Activated T-cell treated with anti-CD3 and anti-CD28 coated beads, Interleukin-2, amount 50 U/mL, for 72 hours (primary cell): ENCODE measurements at places on chromosomes 12 and 14. TPM values are rescaled to one million over a fixed set of nuclear protein-coding genes. Genes with fewer than 3 reads are reported as not detected.

- H3K27me3 ChIP-seq = peaks cover 7% of the 10 kb centered on the region
- H3K4me3 ChIP-seq = no peak overlapping the region
- no peak overlapping the region for H3K27ac ChIP-seq
- DNase-seq = no peak
Observed at GRCh38 chr12:184811-185575, 29.0 kb downstream of the SLC6A12 start.

DNA sequence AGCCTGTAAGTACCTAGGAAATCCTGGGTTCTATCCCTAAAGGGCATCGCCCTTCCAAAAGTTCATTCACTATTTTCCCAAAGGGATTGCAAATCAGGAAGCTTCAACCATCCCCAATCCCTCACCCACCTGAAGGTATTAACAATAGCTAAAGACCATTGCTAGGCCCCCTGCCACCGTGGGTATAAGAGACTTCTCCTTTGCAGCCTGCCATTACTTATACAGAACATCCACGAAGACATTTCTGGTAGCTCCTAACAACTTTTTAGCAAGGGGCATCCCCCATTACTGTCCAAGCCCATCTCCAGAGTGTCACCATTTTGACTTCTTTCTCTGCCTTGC lies 384 bp upstream of the SMUG1 start:
- no peaks in the 10 kb centered on the region for H3K36me3 ChIP-seq
- H3K4me3 ChIP-seq = peak overlapping the region; percentile 83
- DNase-seq = no peak
- H3K4me1 ChIP-seq = peaks cover 14% of the 10 kb centered on the region
- H3K27me3 ChIP-seq = peaks cover 28% of the 10 kb centered on the region
- peak overlapping the region; percentile 31 for H3K27ac ChIP-seq

DNA sequence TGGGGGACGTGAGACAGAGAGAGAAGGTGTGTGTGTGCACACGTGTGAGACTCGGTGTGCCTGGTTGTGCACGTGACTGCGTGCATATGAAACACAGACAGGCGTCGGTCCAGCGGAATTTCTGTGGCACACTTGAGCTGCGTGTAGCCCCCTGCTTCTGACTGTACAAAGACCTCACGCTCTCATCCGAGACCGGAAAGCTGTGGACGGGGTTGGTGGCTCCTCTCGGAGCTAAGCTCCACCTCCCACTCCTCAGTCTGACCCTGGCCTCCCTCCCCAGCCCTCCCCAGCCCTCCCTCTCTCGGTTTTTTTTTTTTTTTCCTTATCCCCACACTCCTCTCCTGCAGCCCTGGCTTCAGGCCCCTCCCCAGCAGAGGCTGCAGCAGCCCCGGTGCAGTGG lies 8.3 kb upstream of the C14orf180 start:
- no peaks in the 10 kb centered on the region for H3K27me3 ChIP-seq
- H3K4me1 ChIP-seq = no peaks in the 10 kb centered on the region

The MMP14 gene
- 6.8 TPM for total RNA-seq

The AICDA gene
- total RNA-seq = not detected

- H3K36me3 ChIP-seq = no peaks in the 10 kb centered on the region
- no peaks in the 10 kb centered on the region for H3K27me3 ChIP-seq
- H3K4me3 ChIP-seq = no peak overlapping the region
Observed at GRCh38 chr14:102418169-102418852, 55.6 kb downstream of the TECPR2 start.

DNA sequence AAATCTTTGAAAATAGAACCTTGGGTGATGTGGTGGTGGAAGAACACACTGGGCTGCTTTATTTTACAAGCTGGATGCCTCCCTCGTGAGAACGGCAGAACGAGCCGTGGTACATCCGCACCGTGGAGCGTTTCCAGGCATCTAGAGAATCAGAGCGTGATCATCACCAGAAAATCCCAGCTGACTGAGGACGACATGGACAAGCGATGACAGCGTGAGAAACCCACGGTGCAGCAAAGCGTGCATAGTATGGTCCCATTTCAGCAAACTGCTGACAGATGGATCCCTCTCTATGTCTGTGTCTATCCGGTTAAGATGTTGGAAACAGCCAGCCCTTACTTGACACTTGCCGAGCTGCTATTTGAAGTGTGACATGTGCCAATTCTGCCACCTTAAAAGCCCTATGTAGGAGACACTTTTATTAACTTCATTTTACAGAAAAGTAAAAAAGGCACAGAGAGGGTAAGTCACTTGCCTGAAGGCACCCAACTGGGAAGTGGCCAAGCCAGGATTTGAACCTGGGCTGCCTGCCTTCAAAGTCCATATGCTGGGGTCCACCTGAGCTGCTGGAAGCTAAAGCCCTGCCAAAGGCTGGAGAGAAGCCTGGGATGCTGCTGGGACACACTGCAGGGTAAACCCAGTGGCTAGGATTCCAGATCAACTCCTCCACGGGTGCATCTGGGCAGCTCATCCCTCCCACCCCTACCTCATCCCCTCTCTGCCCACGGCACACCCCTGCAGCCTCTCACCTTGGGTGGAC lies 14.9 kb downstream of the SCARB1 start:
- H3K4me1 ChIP-seq = peaks cover 10% of the 10 kb centered on the region
- H3K36me3 ChIP-seq = no peaks in the 10 kb centered on the region
- H3K4me3 ChIP-seq = no peak overlapping the region
- H3K27ac ChIP-seq = no peak overlapping the region
